ENCODE measurements at places on chromosomes 11 and 22.

DNA sequence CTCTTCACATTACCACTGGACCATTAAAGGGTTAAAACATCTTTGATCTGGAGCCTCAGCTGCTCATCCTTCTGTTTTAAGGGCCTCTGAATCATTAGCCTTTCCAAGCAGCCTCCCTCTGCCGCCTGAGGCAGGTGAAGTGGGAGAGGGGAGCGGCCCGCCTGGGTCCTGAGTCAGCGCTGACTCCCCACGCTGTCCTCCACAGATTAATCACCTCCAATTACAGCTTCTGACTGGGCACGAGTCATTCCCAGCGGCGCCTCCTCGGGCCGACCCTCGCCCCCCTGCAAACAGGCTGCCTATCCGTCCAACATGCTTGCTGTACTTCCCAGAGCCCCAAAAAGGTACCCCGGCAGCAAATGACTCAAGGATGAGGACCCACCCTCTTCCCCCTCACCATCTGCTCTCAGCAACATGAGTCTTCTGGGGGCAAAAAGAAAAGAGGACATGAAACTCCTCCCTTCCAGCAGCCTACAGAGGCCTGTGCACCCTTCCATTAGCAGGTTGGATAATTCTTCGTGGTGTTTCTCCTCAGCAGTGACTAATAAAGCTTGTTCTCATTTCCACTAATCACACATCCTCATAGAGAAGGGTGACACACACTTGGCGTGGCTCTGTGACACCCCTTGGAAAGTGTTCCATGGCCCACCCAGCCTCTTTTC lies 44.3 kb upstream of the JAM3 start:
- no peak for DNase-seq

DNA sequence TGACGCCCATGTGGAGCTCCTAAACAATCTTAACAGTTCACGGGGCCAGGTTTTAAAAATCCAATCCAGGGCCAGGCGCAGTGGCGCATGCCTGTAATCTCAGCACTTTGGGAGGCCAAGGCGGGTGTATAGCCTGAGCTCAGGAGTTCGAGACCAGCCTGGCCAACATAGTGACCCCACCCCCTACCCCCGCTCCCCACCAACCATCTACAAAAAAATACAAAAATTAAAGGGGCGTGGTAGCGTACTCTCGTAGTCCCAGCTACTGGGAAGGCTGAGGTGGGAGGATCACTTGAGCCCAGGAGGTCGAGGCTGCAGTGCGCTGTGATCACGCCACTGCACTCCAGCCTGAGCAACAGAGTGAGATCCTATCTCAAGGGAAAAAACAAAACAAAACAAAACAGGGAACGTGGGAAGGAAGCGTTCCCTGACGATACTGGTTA lies 689 bp upstream of the SART1 start:
- no peak for DNase-seq

GRCh38 chr11:77761491-77761890 lies 59.0 kb downstream of the RSF1 start:
- no peak for DNase-seq

GRCh38 chr22:50691521-50691920 lies 18.9 kb downstream of the SHANK3 start:
- DNase-seq, result no peak

- DNase-seq, result no peak
Observed at GRCh38 chr11:65416841-65417701, 5.5 kb upstream of the NEAT1 start.

DNA sequence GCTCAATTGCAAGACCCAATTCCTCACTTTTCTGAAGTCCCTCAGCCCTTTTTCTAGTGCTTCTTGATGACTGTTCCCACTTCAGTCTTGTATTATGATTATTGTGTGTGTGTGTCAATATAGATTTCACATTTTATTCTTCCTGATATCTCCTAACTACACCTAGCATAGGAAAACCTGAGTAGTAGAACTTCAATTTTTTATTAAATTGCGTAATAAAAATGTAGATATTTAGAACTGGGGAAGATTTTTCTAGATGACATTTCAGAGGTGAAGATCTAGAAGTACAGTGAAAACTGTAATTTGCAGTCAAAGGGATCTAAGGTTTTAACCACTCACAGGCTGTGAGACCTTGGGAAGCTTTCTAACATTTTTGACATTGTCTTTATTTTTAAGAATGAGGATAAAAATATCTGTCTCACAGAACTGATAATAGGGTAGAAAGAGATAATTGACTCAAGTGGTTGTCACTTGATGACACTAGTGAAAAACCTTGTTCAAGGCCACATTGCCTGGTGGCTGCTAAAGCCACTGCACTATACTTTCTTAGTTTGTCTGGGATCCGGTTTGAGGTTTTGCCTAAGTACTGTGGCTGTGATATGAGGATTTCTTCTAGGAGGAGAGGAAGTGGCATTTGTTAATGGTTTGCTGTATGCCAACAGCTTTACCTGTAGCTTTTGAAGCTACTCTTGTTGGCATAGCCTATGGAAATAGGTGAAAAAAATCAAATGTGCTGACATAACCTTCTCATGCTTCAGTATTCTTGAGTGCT lies 32.2 kb upstream of the SESN3 start:
- no peak for DNase-seq

- no peak for DNase-seq
Observed at GRCh38 chr11:64624883-64625481, 34.0 kb downstream of the SLC22A12 start.

DNA sequence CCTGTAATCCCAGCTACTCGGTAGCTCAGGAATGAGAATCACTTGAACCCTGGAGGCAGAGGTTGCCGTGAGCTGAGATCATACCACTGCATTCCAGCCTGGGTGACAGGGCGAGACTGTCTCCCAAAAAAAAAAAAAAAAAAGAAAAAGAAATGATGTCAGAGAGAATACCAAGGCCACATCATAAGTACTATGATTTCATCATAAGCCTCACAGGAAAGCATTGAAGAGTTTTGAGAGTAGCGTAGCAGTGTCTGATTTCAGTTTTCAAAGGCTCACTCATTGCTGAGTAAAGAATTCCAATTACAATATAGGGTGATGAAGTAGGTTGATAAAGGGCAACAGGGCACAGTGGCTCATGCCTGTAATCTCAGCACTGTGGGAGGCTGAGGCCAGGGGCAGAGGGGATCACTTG lies 88.8 kb downstream of the MRTFA start:
- no peak for DNase-seq

- no peak for DNase-seq
Observed at GRCh38 chr22:17357688-17358087, 11.6 kb upstream of the CECR2 start.

GRCh38 chr11:63708764-63709163 lies 27.5 kb downstream of the RTN3 start:
- no peak for DNase-seq

- DNase-seq, result no peak
Observed at GRCh38 chr22:21945453-21946261, 7.0 kb downstream of the PPM1F start.

DNA sequence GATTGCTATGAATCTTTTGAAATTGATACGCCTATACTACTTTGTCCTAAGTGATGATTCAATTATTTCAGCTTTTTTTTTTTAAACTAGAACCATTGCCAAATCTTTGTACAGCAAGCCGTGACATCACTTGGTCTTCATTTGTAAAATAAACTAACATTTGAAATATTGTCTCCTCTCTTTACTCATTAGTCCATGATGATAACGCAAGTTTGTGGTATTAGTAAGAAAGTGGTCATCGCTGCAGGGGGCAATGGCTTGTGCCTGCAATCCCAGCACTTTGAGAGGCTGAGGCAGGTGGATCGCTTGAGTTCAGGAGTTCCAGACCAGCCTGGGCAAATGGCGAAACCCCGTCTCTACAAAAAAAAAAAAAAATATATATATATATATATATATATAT lies 12.9 kb upstream of the ARHGAP42 start:
- DNase-seq, result no peak

GRCh38 chr11:112162761-112163546 lies 940 bp downstream of the IL18 start:
- no peak for DNase-seq

DNA sequence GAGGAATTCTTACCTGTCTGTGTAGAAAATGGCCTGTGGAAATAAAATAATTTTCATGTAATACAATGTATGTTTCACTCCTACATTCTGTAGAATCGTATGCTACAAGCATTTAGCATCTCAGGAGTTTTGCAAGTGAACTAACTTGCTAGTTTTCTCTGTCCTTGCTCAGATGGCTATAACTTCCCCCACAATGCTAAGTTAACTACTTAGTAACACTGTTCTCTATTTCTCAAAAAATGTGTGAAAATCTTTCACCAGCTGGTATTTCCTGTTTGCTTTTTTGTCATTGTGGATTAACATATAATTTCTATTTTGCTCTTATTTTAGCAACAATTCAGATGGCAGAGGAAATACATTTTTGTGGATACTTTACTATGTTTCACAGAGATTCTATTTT lies 4.4 kb downstream of the OR4S2 start:
- no peak for DNase-seq

- no peak for DNase-seq
Observed at GRCh38 chr11:130865091-130865773, 51.0 kb downstream of the SNX19 start.

DNA sequence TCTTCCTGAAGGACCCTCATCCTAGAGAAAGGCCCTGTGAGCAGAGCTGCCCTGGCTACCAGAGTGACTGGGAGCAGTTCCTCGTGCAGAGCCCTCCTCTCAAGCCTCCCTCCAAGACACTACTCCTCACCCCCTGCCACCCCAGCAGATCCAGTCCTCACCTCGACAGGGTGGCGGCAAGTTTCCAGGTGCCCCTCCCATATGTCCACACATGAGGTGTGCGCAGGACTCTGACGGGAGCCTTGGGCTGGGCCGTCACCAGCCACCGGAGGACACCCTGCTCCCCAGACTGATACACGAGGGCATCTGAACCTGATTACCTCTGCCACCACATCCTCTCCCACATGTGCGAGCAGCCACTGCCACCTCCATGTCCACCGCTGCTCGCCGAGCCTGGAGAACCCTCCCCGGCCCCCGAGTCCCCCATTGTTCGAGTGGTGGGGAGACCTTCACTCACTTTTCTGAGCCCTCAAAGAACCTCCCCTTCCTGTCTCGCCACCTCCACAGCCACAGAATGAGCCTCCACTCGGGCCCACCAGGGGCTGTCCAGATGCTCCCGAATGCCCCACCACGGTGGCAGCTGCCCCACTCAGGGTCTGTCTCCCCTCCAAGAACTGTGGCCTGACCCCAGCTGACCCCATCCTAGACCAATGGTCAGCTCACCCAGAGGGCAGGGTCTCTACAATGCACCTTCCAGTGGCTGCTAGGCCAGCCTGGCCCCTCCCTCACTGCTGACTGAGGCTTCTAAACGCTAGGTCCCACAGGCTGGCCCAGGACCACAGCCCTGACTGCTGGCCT lies 62.5 kb downstream of the DGCR2 start:
- no peak for DNase-seq

DNA sequence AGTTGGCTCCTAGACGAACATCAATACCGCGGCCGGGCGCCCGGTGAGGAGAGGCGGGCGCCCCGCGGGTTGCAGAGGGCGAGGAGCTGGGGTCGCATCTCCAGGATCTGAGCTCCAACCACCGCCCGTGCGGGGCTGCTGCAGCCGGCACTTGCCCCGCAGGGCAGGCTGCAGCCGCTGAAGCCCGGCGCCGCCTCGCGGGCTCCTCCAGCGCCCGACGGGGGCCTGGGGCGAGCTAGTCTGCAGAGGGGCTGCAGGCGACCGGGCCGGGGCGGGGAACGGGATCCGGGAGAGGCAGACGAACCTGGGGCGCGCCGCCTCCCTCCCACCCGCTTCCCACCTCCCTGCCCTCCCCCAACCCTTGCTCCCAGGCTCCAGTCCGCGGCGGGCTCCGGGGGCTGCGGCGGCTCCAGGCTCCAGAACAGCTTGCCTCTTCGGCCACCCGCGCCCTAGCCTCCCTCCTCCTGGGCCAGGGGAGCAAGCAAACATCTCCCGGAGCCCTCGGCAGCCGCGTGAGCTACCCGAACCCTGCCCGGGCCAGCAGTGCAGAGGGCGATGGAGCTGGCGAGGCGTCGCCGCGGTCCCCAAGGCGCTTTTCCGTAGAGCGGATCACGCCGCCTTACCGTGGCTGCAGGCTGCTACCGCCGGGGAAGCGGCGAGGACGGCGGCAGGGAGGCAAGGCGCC lies 802 bp downstream of the TENM4 start:
- no peak for DNase-seq

DNA sequence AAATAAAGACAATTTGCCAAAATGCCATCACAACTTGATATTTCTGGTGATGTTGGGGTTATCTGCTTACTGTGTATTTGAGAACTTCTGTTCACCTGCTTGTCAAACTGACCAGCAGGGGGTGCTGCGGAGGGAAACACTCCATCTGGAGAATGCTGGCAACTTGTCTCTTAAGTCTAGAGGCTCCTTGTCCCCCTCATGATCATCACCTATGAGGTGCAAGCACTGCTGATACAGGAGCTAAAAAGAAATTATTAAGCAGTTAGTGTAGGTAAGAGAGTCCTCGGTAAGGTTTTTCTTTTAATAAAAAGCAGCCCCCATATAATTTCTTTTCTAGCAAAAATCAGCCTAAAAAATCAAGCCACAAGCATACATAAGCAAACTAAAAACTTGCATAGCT lies 32.7 kb upstream of the GLYATL1B start:
- no peak for DNase-seq

- DNase-seq, result no peak
Observed at GRCh38 chr11:119722281-119722794, 6.7 kb downstream of the NECTIN1 start.

GRCh38 chr11:126329644-126330211 lies 25.8 kb upstream of the ST3GAL4 start:
- DNase-seq, result no peak

DNA sequence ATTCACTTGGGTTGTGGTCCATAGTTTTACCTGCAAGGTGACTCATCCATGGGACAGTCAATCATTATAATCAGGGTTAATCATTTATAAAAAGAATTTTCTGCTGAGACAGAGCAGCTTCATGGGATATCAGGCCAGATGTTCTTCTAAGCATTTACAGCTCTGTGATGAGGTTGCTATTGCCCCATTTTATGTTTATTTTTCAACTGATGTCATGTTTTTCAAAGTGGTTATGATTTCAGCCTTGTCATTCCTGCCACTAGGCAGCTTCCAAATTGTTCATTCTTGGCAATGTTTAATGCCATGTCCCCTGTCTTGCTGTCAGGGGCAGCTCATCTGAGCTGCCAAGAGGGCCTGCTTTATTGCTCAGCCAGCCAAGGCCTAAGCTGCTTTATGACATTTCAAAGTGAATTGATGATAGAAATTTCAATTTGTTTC lies 35.9 kb upstream of the ZBED5 start:
- peak; percentile 12 for DNase-seq

- DNase-seq, result no peak
Observed at GRCh38 chr22:40021401-40022000, 26.7 kb downstream of the FAM83F start.

GRCh38 chr11:129620237-129621104 lies 195.2 kb upstream of the TMEM45B start:
- no peak for DNase-seq

DNA sequence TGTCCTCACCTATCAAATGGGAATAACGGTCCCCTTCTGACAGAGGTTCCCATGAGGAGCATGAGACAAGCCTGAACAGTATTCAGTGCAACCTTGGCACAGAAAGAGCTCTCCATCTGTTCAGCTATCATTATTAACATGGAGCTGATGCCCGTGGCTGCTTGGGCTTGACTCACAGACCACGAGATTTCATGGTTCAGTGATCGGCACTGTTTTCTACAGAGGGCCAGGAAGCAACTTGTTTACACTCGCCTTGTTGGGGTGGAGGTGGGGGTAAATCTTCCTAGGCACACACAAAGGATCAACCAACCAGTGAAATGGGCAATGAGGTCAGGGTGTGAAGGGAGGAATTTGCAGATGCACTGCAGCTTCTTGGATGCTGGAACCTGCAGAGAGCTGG lies 88.2 kb downstream of the CWC15 start:
- no peak for DNase-seq

Data from brain pericyte (primary cell).